ENCODE measurements at places on chromosomes 12 and 14.

GRCh38 chr12:18207266-18207665, 54.1 kb upstream of the PIK3C2G start:
- DNase-seq, result no peak

GRCh38 chr14:64704743-64705380, 638 bp downstream of the PLEKHG3 start:
- no peak for DNase-seq

GRCh38 chr14:23068789-23069412, 11.6 kb upstream of the CDH24 start:
- no peak for DNase-seq

GRCh38 chr14:28143316-28143715, 623.3 kb upstream of the FOXG1 start:
- DNase-seq, result no peak

GRCh38 chr12:2853626-2854025, 3.2 kb downstream of the TEX52 start:
- DNase-seq, result no peak

GRCh38 chr12:13023811-13024530, 20.2 kb upstream of the FAM234B start:
- DNase-seq, result no peak

DNA sequence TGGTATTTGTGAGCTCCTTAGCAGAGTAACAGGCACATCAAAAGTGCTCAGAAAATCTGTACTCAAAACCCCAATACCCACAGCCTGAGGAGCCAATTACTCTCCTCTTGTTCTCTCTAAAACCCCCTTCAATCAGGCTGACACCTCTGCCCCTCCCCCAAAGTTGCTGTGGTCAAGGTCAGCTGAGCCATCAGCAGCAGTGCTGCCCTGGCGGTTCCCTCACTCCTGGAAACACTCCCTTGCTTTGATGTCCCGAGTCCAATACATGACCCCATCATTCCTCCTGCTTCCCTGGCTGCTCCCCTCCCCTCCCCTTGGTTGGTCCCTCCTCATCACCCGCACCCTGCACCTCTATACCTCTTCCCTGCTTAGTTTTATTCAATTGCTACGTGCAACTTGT, 57.2 kb upstream of the C14orf132 start:
- no peak for DNase-seq

GRCh38 chr14:32075672-32076277, 1.3 kb upstream of the ARHGAP5 start:
- DNase-seq, result no peak

DNA sequence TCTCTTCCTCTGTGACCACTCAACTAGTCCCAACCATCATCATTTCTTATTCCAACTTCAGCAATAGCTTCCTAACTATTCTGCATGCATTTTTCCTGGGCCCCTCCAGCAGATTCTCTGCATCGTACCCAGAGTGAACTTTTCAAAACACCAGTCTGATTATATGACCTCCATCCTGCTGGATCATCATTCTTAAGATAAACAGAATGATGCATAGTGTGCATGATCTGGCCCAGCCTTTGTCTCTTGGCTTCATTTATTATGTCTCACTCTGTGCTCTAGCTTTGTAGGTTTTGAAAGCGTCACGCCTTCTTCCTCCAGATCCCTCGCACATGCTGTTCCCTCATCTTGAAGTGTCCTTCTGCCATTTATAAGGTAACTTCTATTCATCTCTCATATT, 46.3 kb upstream of the SLC38A4 start:
- no peak for DNase-seq

GRCh38 chr12:116934908-116935705, 24.4 kb downstream of the FBXW8 start:
- no peak for DNase-seq

DNA sequence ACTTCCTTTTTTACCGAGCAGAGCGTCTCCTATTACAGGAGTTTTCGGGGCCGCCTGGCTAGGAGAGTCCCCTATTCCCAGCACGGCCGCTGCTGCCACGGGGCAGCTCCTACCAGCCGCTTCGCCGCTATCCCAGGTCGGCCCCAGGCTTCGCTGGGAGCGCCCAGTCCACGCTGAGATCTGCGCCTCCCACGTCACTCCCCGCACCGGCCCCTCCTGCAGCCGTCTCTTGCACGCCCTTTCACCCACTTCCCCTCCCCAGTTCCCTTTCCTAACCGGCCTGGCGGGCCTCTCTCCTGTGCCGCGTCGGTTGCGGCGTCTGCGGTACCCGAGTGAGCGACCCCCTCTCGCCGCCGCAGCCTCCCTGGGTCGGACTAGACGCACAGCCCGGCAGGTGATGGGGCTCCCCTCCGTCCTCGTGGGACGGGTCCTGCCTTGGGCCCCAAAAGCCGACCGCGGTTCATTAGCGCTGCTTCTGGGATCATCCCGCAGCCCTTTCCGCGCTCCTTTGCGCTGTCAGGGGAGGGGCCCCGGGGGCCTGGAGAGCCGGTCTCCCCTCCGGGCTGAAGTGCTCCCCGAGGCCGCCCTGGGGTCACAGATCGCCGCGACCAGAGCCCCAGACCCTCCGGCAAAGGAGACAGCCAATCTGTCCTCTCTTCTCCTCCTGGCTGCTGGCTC, 1318.4 kb downstream of the TMEM121 start:
- DNase-seq, result no peak

GRCh38 chr12:62210422-62210821, 49.8 kb upstream of the USP15 start:
- no peak for DNase-seq

DNA sequence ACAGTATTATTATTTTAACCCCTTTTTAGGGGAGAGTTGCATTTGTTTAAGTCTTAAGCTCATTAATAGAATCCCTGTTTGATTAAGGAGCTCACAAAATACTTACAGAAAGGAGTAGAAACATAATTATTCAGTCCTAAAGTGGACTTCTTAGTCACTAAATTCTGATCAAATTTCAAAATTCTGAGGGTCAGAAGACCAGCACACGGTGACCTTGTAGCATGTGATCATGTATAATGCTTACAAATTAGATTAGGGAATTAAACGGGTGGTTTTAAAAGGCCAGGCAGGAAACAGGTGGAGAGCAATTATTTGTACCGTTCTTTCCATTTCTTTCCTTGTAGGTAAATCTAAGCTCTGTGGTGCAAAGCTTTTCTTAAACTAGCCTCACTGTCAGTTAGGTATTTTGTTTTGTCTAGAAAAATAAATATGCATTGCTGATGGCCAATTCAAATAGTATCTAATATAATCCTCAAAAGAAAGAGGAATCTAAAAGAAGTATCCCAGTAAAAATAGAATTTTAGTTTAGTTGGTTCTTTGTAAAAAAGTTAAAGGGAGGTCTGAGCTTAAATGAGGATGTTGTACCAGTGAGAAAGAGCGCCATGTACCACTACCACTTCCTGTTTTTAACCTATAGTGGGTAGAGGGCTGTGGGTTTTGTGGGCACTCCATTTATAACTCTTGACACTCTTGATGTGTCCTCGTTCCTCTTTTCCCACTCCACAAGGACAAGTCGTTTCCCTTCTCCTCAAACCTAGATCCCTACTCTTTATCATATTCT, 51.1 kb downstream of the SLC38A1 start:
- no peak for DNase-seq

GRCh38 chr14:51978681-51979085, 10.7 kb upstream of the RTRAF start:
- DNase-seq, result no peak

- no peak for DNase-seq
Observed at GRCh38 chr14:102625564-102626296, 33.3 kb downstream of the RCOR1 start.

- DNase-seq, result no peak
Observed at GRCh38 chr12:31260840-31261239, 65.1 kb downstream of the SINHCAF start.

- DNase-seq, result no peak
Observed at GRCh38 chr14:56202256-56202655, 84.0 kb downstream of the PELI2 start.

GRCh38 chr12:75611041-75611440, 99.6 kb upstream of the KRR1 start:
- no peak for DNase-seq

DNA sequence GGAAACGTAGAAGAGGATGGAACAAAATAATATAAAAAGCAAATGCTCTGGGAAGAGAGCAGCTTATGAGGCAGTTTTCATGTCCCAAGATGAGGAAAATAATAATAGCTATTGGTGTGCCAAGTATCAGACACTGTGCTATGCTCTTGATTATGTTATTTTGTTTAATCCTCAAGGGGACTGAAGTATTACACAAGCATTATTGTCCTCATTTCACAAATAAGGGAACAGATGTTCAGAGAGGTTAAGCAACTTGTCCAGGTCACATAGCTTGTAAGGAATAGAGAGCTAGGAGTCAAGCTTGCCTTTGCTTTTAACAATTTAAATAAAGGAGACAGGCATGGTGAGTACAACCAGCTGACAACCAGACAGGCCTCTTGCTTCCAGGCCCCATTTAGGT, 26.9 kb upstream of the LTBP2 start:
- DNase-seq, result no peak

GRCh38 chr12:93127582-93128331, 198.7 kb upstream of the EEA1 start:
- no peak for DNase-seq

GRCh38 chr12:32736445-32736844, 19.3 kb downstream of the YARS2 start:
- DNase-seq, result no peak

DNA sequence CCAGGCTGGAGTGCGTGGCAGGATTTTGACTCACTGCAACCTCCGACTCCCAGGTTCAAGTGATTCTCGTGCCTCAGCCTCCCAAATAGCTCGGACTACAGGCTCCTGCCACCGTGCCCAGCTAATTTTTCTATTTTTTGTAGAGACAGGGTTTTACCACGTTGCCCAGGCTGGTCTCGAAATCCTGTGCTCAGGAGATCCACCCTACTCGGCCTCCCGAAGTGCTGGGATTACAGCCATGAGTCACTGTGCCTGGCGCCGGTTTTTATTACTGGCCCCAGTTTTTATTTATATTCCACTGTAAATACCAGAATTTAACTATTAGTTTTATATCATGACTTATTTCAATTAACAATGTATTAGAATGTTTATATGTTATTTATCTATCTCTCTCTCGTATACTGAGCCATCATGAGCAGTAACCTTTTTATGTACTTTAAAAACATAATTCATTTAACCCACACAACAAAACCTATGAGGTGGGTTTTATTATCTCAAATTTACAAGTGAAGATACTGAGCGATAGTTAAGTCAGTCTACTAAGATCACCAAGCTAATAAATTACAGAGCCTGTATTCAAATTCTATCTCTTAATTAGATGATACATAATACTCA, 47.8 kb downstream of the HECTD1 start:
- no peak for DNase-seq

DNA sequence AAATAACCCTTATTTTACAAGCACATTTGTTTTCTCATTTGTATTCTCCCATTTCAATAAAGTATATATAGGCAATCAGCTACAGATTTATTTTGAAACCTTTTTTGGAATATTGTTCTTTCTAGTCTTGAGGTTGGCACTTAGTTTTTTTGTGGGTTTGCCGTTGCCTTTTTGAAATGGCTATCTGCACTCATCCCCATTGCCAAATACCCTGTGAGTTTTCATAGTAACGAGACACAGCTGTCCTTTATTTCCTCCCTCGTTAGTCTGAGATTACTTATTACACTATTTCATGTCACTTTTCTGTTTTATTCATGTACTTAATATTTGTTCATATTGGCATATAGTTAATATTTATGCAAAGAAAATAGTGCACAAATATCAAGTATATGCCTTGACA, 1104.0 kb downstream of the SLC6A15 start:
- no peak for DNase-seq

GRCh38 chr12:51401020-51401419, 9.8 kb upstream of the GALNT6 start:
- DNase-seq, result no peak

DNA sequence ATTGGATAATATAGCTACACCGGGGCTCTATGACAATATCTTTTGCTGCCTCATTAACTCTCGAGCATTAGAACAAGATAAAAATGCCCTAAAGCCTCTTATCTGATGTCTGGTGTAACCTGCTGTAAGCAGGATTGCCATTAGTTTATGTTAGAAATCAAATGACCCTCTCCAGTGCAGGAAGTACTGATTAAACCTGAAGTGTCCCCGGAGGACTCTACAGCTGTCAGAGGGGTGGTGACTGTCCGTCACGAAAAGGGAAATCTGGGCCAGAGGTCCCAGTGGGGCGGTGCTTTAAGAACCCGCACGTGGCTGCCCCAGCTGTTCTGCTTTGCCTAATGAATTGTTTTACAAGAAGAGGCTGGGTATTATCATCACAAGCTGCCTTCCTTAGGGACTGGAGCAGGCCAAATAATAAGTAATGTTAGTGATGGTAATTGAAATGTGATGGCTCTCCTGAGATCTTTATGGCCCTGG, 55.7 kb downstream of the LIN52 start:
- no peak for DNase-seq

DNA sequence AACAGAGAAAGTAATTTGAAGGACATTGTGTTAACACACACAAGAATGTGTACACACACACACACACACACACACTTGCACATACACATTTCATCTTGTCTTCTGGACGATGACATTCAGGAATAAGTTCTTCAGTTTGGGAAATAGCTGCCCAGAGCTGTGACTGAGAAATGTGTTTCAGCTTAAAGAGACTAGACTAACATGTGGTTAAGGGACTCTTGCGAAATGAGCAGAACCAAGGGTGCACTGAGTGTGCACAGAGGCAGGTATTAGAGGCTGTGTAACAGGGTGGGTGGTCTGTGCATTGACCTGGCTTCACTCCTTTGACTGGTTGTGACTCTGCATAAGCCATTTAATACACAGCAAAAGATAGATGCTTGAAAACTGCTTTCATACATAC, 29.4 kb upstream of the KCNA5 start:
- DNase-seq, result no peak

- no peak for DNase-seq
Observed at GRCh38 chr14:24054324-24054641, 2.5 kb downstream of the CARMIL3 start.

DNA sequence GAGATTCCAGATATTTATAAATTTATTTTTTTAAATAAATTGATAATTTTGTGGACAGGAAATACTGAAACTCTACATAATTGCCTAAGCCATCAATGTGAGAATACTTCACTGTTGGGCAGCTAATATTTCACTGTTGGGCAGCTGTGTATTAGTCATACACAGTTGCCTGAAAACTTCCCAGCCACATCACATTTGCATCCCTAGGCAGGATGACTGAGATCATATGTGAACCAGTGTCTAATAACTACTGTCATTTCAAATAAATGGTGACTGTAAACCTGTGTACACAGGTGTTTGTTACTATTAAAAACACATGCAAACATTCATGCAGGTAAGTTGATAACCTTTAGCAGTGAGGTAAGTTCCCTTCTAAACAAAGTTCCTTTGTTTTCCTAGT, 43.9 kb downstream of the TMTC3 start:
- DNase-seq, result no peak

DNA sequence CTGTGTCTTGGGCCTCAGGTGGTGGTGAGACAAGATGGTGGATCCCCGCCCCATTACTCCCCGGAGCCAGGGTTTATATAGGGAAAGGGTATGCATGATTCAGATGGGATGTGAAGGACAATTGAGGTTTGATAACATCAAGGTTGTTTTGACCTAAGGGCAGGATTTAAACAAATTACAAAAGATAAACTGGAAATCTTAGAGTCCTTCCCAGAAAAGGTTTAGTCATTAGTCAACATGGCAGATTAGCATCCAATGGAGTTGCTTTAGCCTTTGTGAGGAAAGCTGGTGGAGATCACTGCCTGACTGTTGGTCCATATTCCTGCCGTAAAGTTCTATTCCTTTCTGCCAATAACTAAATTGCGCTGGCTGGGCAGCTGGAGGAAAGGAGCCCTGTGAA, 15.6 kb upstream of the FRMD6 start:
- no peak for DNase-seq
